Stimulated activated CD8-positive, alpha-beta memory T cell treated with anti-CD3 and anti-CD28 coated beads, Interleukin-4, amount 100 ng/mL, for 24 hours (primary cell): ENCODE measurements at places on chromosomes 4 and X.
A peak's percentile ranks its signal among the peaks of the same experiment; 100 is the strongest.

GRCh38 chr4:95066050-95066449 lies 308.3 kb downstream of the BMPR1B start:
- DNase-seq = no peak

- DNase-seq = no peak
These were observed 151.8 kb downstream of the TSPAN5 start for GRCh38 chr4:98506462-98507132.

DNA sequence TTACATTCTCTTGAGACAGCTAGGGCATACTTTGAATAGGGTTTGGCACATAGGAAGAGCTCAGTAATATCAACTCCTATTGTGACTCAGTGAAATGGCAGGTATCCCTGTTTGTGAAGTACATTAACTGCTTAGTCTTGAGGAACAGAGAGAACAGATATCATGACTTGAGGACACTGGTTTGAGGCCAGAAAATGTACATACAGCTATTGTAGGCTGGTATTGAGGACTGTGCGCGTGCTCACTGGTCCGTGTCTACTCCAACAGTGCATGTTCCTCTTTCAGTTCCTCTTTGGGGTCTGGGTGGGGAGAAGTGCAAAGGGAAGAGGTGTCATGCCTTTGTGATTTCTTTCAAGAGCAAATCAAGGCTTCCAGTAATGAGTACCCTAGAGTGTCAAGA lies 34.6 kb upstream of the TBC1D9 start:
- no peak for DNase-seq

GRCh38 chr4:7649741-7650531 lies 215.2 kb upstream of the PSAPL1 start:
- peak; percentile 30 for DNase-seq

DNA sequence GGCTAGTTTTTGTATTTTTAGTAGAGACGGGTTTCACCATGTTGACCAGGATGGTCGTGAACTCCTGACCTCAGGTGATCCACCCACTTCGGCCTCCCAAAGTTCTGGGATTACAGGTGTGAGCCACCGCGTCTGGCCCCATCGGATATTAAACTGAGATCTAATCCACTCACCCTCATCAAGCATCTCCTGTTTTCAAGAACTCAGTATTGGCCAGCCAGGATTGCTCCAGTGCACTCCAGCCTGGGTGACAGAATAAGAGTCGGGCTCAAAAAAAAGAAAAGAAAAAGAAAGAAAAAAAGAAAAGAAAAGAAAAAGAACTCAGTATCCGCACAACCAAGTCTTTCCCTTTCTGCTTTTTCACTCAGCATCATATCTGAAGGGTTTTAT lies 167.6 kb downstream of the OR13H1 start:
- DNase-seq = no peak

DNA sequence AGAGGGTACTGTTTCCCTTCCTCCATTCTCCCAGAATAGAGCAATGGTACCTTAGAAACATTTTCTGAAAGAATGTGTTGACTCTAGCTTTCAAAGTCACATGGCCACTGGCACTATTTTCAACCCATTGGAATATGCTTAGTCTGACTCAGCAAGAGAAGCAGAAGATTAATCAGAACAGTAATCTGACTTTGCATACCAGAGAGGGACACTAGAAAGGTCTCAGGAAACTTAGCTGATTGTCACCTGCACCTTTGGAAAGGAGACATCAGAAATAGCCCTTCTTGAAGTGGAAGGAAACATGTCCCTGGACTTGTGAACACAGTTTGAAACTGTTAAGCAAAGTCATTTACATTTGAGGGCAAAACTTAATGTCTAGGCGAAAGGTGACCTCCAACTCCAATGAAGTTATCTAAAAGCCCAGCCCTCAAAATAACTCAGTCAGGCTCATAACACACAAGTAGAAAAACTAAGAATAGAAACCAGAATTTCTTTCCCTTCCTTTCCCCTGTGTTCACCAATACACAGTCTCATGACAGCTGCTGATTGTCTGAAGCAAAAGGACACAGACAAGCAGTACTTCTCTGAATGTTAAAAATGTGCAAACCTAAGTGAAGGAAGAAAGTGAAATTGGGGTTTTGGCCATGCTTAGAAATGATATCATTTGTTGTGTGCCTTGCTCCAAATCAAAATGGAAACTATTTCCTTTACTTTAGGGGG lies 270.8 kb downstream of the GRIA3 start:
- no peak for DNase-seq

- no peak for DNase-seq
These were observed 246.2 kb upstream of the PITX2 start for GRCh38 chr4:110869114-110869513.

- DNase-seq = no peak
These were observed 841.0 kb downstream of the FAM133A start for GRCh38 chrX:94515009-94515408.

- no peak for DNase-seq
These were observed 95.8 kb downstream of the IQCM start for GRCh38 chr4:149719806-149720205.

DNA sequence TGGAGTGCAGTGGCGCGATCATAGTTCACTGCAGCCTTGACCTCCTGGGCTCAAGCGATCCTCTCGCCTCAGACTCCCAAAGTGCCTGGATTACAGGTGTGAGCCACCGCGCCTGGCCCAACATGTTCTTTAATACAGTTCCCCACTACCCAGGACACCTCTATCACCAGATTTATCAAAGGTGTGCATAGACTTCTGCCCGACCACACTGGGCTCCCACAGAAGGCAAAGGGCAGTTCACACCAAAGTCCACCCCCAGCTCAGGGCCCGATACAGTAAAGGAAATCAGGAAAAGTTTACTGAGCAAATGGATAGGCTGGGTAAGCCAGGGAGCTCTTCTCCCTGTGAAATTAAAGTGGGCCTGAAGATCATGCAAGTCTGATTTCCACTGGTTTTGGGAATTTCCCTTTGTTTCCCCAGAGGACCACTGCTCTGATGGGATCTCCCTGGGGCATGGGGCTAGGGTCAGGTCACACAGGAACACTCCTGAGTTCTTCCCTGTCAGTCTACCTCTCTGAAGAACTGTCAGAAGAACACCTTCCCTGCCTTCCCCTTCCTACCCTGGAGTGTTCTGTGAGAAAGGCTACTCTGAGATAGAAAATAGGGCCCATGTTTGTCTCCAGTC lies 17.7 kb upstream of the PIM2 start:
- no peak for DNase-seq

- no peak for DNase-seq
These were observed 60.0 kb downstream of the MAP7D2 start for GRCh38 chrX:20056704-20057103.

GRCh38 chrX:45824471-45824870 lies 623.8 kb upstream of the DIPK2B start:
- DNase-seq = peak; percentile 50

DNA sequence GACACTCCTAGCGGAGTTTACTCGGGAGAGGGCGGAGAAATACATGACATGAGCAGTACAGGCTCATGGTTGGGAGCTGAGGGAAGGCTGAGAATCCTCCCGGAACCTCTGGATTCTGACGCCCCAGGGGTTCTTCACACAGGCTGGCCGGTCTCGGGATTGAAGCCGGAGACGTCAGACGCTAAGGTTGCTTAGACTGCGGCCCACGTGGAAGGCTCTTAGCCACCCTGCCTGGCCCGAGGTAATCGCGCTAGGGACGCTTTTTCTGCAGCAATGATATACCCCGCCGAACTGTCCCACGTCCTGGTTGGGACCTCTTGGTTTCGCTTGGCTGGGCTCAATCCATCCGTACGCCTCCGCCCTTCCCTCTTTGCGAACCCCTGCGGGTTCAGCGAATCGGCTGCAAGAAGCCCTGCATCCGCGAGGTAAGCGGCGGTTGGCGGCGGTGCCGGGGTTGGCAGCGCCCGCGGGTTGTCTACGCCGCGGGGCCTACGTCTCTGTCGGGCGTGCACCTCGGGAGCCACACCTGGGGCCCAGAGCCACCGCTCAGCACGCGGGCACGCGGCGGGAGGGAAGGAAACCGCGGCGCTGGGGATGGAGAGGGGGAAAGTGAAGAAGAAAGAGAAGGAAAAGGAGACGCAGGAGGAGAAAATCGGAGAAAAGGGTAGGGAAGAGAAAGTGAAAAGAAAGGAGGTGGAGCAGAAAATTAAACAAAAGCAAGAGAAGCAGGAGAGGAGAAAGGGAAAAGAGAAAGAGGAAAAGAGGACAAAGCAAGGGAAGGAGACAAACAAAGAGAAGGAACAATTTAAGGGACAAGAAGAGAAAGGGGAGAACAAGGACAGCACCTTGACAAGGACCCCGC lies at the start of gene ARL9:
Gene ARL9 (plus strand): TSS at position 523 of the 862 bp plus-strand sequence. CDS start 72 bp downstream, at position 595.
- DNase-seq = peak; percentile 35

DNA sequence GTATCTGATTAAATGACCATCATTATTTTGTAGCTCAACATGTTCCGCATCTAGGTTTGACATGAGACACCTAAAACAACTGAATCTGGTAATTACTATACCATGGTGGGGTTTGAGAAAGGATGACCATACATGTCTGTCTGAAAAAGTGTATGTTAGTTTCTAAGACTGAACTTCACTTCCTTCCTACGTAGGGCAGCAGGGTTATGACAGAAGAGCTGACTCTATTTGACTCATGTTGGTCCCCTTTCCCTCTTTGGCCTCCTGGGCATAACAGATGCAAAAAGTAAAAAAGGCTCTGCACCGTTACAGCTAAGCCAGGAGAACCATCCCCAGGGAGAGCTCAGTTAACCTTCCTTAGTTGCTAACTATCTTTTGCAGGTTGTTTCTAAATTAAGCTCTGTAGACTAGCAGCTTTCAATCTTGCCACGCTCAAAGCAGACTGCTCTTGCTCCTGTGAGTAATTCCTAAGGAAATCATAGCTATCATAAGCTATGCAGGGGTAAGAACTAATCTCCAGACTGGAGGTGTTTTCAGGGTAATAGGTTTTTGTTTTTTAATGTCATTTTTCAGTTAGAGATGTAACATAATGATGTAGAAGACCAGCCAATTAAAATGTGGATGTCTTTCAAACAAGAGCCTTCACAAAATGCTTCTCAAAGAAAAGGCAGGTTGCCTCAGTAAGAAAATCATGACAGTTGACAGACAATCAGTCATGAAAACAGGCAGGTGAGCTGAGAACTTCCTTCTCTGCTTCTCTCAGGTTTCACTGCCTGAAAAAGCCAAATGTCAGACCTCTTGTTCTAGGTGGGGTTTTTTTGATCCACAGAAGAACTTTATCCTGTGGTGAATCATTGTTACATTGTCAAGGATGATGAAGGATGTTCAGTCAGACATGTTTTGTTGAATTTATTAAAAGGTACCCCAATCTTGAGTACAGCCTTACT lies 66.9 kb upstream of the DAPP1 start:
- DNase-seq = no peak

GRCh38 chrX:45508454-45508853 lies 307.8 kb upstream of the DIPK2B start:
- DNase-seq = no peak

DNA sequence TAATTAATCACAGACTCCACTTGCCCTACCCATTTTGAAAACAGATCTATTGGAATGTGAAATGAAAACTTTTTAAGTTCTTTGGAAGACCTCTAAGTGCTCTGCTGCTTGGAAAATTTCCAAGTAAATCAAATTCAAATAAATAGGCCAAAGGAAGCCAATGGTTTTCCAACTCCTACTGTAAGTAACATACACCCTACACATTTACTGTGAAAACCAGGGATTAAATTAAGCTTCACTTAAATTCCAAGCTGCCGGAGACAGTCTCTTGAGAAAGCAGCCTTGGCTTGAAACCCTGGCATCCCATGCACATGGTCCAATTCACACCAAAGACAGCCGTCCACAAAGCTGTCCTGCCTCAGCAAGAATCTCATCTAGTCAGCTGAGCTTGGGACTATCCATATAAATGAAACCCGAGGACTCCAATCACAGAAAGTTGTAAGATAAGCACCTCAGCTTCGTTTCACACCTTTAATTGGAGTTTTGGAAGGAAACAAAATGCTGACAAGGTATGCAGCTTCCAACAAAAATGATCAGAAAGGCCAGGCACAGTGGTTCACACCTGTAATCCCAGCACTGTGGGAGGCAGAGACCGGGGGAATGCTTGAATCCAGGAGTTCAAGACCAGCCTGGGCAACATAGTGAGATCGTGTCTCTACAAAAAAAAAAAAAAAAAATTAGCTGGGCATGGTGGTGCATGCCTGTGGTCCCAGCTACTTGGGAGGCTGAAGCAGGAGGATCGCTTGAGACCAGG lies 88.6 kb downstream of the APBB2 start:
- DNase-seq = no peak

- DNase-seq = no peak
These were observed 262.1 kb downstream of the NKX6-1 start for GRCh38 chr4:84237008-84237407.

- no peak for DNase-seq
These were observed 98.2 kb upstream of the PGRMC2 start for GRCh38 chr4:128385683-128386304.

- DNase-seq = no peak
These were observed 74.0 kb upstream of the CENPE start for GRCh38 chr4:103272174-103272573.

- DNase-seq = no peak
These were observed 71.1 kb upstream of the VCX start for GRCh38 chrX:7771788-7772438.

DNA sequence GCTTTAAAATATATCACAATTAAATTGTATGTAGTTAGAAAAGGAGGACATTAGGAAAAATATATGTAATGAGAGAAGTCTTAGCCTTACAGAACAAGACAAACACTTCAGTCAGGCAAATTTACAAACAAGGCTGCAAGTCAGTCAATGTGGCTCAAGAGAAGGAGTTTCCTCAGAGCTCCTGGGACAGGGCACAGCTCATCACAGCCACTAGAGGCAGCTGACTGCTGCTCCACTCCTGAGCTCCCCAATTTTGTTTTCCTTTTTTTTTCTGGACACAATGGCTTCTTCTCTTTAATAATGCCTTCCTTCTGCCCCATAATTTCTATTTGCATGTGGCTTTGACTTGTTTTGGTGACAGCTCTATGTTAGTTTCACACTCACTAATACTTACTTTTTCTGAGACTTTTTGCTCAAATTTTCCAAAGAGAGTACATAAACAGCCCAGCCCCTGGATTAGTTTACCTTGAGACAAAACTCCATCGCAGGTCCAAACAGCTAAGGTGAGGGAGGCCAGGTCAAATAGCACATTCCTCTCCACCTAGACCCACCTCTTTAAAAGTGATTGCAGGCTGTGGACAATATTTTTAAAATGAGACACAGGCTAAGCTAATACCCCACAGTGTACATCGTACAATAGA lies 850.4 kb upstream of the FRG1 start:
- DNase-seq = no peak

DNA sequence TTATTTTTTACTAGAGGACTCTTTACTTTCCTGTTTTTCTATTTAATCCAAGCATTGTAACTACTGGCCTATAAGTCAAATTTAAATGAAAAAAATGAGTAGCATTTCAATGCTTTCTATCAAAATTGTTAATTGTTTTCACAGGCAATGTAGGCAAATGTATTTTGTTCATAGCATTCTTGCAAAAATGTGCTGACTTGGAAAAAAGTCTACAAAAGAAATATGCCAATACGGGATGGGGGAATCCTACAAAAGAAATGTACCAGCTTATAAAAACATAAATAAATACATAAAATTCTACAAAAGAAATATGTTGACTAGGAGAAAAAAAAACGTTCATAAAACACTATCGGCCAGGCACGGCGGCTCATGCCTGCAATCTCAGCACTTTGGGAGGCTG lies 14.9 kb upstream of the S100G start:
- DNase-seq = no peak
